ENCODE measurements at places on chromosomes 6 and 20.

DNA sequence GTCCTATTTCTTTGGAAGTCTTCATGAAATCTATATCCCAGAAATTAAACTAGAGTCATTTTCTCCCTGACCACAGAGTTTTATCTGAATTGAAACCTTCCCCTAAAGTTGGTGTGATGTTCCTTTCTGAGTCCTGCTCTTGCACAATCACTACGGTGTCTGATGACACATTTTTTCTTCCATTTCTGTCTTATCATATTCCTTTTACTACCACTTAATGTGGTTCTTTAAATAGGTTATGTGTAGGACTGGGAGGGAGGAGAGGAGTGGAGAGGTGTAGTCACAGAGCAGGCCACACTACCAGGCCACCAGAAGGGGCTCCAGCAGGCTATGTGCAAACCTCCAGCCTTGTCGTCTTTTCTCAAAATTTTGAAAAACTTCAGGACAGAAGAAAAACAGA is 39.7 kb upstream of the ATXN1 start:
- DNase-seq: no peak

DNA sequence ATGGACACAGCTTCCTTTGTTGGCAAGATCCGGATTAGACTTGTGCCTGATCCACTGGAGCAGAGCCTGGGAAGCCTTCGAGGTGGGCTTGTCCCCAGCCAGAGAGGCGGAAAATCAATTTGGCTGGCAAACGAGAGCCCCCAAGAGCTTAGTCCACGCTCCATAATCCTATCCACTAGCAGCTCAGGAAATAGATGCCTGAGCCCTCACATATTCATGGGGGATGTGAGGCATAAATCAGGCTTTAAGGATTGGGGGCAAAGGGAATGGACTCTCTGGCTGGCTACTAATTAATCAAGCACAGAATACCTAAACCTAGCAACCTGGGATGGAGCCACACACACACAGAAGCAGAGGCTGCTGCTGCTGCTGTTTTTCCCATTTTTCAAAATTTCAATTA is 137.9 kb downstream of the PKHD1 start:
- no peak for DNase-seq

DNA sequence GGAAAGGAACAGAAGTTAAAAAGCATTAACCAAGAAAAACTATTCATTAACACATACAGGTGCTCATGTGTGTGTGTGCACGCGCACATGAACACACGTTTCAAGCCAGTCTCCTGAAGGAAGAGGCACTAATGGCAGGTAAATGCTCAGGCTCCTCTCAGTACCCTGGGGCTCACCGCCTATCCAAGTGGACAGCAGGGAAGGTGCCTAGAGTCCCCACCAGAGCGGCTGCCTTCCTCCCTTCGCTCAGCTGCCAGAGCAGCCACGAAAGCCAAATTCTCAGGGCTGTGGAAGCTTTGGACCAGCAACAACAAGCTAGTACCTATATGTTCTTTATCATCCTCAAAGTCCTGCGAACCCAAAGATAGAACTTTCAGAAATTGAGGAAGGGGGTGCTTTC is 42.6 kb downstream of the PLCG1 start:
- DNase-seq: no peak

- no peak for DNase-seq
These were observed 72.8 kb downstream of the MAP3K5 start for GRCh38 chr6:136719280-136720044.

DNA sequence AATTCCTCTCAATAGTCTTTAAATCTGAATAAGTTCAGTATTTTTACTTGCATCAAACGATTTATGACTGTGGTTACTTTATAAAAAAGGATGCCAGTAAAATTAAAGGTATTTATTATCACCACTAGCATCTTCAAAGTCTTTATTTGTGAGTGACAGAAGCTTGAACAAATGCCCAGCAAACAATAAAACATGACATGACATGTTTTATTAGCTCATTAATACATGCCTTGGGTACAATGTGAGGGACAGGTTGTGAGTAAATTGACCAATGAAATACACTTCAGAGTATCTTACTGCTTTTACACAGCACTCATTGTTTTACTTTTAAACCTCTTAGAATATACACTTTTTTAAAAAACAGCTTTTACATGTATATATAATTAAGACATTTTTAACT is 113.4 kb upstream of the BEND3 start:
- DNase-seq: no peak

GRCh38 chr20:62463651-62464424 is 12.0 kb downstream of the GATA5 start:
- no peak for DNase-seq

GRCh38 chr6:161948462-161948861 is 674.6 kb upstream of the AGPAT4 start:
- no peak for DNase-seq

GRCh38 chr6:87182321-87182720 is 27.0 kb downstream of the ZNF292 start:
- no peak for DNase-seq

DNA sequence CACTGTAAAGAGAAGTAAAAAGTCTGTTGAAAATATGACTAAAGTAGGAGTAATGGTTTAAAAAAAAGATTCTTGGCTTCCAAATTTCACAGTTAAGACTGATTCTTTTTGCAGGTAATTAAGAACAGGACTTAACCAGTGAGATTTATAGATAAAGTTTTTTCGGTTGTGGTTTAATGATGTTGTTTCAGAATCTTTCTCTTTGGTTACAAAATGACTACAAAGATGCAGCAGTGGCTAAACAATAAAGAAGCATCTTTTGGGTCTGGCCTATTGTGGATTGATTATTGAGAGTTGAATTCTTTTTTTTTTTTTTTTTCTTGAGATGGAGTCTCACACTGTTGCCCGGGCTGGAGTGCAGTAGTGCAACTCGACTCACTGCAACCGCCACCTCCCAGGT is 109.7 kb downstream of the AKAP7 start:
- no peak for DNase-seq

DNA sequence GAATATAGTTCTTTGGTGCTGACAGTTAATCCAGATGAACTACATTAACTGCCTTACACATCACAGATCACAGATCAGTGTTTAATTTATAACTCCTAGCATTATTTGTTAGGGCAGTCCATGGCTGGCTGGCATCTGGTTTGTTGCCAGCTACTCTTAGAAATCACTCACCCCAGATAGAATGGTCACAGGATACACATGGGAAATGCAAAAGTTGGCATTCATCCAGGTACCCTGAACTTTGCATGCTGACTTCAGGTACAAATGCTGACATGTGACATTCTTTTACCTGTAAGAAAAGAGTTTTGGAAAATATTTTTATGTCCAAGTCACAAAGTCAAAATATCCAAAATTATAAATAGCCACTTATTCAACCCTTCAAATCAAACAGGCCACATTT is 20.2 kb downstream of the FBXL4 start:
- DNase-seq: no peak

- no peak for DNase-seq
These were observed 68.0 kb downstream of the CYP39A1 start for GRCh38 chr6:46584586-46584985.

DNA sequence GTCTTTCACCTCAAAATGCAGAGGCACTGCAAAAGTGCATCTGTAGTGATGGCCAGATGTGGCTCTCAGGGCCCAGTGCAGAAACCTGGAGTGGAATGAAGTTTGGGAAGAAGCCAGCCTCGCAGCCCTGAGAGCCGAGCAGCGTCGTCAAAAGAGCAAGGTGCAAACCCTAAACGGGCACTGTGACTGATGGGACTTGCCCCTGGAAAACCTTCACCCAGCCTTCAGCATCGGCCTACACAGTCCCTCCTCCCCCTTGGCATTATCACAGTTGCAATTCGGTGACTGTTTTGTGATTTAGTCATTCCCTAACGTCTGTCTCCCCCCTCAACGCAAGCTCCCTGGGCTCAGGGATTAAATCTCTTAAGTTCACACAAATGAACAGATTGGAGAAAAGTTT is 38.6 kb downstream of the TAF4 start:
- DNase-seq: no peak

DNA sequence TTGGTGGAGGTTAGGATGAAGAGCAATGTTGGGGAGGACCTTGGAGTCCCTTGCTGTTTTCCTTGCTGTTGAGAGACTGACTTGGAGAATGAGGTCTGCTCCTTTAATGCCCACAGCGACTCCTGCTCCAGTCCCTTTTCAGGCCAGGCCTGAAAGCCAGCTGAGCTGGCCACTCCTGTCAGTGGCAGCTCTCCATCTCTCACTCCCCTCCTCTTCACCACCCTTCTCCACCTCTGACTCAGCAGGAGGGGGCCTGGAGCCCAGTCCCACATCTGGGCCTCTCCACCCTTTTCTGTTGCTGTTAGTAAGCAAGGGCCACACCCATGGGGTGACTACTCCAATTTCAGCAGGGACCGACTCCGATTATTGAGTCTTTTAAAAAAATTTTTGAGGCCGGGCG is 2.2 kb downstream of the SNX21 start:
- no peak for DNase-seq

DNA sequence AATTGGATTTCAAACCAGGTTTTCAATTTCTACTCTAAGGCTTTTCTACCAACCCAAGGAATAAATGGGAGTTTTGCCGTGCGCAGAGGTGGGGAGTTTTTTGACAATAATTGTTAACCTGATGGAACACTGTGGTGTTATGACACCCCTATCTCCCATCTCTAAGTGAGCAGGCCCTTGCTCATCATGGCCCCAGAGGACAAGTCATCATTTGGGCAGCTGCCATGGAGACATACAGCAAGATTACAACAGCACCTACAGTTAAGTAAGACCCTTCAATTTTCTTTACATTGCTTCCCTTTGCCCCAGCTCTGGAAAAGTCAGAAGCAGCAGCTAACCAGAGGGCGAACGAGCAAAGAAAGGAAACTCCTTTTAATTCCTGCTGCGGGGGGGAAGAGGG is 54.3 kb downstream of the ADGRF5 start:
- no peak for DNase-seq

- no peak for DNase-seq
These were observed 81.6 kb upstream of the FOXQ1 start for GRCh38 chr6:1230281-1230680.

DNA sequence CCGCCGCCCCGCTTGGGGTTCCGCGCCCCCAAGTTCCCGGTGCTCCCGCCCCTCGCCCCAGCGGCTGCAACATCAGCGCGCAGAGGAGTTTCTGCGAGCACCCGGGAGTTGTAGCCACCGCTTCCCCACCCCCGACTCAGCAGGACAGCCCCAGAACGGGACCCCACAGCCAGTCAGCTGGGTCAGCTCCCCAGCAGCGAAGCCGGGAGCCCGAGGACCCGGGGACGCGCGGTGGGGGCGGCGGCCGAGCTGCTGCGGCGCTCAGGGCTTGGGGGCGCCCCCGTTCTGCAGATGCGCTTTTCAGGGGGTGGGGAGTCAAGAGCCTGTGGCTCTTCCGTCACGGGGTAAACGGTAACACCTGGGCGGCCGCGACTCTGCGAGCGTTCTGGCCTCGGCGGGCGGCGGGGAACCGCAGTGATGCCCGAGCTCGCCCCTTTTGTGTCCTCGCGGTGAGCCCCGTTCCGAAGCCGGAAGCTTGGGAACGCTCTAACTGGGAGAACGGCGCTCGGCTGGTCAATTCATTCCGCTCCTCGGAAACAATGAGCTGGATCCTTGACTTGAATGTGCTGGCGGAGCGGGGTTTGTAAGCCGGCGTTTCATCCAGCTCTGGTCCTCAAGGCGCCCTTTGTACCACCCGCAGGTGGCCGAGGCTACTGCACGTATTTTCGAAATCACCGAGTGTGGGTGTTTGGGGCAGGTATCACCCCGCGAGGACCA is 774 bp downstream of the PLEKHG1 start:
- DNase-seq: peak; percentile 90

GRCh38 chr6:161017766-161018564 is 26.4 kb downstream of the MAP3K4 start:
- DNase-seq: no peak

- no peak for DNase-seq
These were observed 11.8 kb downstream of the ADTRP start for GRCh38 chr6:11766589-11767450.

- no peak for DNase-seq
These were observed 35.8 kb upstream of the BHLHE23 start for GRCh38 chr20:63042448-63043071.

DNA sequence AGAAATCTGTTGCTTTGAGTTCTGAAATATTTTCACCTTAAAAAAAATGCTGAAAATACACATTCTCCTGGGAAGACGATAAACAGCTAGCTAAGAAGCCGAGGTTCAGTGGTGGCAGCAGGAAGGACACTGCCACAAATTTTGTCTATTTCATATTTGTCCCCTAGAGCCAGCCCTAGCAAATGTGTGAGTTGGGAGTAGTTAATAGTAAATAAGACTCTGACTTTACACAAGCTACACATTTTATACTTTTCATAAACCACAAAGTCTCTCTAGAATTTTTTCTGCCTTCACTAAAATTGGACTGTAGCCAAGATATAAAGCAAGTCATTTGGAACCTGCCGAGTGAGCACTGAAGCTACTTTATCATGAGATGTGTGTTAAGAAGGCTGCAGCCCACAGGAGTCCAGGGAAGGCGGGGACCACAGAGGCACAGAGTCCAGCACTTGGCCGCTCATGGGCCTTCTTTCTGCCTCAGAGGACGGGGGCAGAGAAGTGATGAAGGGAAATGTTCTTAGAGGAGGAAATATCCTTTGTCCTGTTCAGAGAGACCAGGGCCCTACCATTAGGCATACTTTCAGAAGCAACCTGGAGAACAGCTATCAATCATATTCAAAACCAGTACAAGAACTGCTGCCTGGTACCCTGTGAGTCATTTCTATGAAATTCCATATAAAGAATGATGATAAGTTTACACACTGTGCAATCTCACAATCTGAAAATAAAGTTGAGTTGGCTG is 241.7 kb upstream of the TAB2 start:
- DNase-seq: no peak

GRCh38 chr6:125957845-125958244 is 1.3 kb downstream of the HINT3 start:
- DNase-seq: no peak

DNA sequence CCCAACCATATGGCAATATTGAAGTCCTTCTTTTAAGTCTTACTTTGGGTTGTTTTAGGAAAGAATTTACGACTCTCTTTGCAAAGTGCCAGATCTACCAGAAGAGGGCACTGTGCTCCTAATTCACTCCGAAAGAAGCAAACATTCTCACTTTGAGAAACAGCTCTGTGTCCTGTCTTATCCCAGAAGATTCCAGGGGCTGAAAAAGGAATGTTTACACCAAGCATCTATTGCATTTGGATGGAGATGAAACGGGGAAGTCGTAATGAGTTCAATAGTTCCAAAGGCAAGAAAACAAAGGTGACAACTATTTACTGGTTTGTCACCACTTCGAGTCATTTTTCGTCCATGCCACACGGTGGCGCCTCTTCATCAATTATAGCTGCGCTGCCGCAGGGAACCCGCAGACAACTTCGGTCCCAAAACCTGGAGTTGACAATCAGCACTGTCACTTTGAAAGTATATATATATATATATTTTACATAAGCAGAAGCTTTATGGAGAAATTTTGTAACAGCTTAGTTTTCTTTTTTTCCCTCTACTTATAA is 121.6 kb downstream of the MOXD1 start:
- DNase-seq: peak; percentile 69

DNA sequence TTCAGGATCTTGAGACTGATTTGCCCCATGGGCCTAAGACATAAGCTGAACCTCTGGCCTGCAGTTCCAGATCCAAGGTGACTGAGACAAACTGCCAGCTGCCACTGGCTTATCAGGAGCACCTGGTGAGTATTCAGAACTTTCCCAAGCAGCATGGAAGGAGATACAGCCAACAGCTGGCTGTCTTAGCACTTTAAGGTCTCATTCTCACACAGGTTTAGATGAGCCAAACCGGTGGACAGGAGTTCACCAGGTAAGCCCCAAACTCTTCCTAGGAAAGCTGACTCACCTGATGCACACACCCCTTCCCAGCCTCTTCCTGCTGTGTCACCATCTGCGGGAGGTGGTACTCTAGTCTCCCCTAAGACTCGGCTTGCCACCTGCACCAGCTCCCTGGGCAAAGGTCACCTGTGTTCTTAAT is at the start of gene BANF2:
BANF2 (plus strand) TSS at position 36 of the 421 bp plus-strand sequence. CDS start 25,060 bp downstream, outside the sequence.
- DNase-seq: no peak

All from ELF-1 (cell line).